ENCODE measurements at places on chromosomes 2 and 18. TPM values are rescaled to one million over a fixed set of nuclear protein-coding genes. Genes with fewer than 3 reads are reported as not detected.

Gene POMC
- total RNA-seq = not detected

Gene BCL2
- total RNA-seq = 1.0 TPM

Gene RIF1
- 22.8 TPM for total RNA-seq

Gene TSPYL6
- not detected for total RNA-seq

Gene TFPI
- total RNA-seq = 23.5 TPM

Gene CAPN14
- total RNA-seq = 0.11 TPM

Gene DNAH7
- total RNA-seq = 0.24 TPM

Gene LAMA3
- 0.64 TPM for total RNA-seq

Gene ANKRD30B
- not detected for total RNA-seq

Gene ZNF514
- total RNA-seq = 6.1 TPM

Gene CYP26B1
- total RNA-seq = 0.21 TPM

DNA sequence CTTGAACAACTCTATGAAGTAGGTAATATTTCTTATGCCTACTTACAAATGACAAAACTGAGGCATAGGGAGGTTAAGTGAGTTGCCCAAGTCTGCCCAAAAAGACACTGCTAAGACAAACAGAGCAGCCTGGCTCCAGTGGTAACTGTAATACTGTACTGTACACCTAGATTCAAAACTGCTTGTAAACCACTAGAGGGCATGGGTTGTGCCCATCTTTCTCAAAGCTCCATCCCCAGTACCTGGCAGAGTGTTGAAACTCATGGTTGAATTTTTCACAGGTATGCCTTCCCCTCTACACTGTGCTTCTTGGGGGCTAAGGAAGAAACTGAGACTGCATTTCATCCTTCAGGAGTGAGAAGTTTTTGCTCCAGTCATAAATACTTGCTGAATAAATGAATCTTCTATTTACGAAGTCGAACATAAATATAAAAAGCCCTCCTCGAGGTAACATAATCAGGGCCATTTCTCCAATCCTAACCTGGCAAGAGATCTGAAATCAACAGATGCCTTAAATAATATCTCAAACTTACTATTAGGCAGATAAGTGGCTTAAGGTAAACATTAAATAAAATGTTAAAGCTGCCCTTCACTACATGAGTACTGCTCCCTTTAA is 2.0 kb downstream of the PPP4R1 start:
- DNase-seq = peak; percentile 50

DNA sequence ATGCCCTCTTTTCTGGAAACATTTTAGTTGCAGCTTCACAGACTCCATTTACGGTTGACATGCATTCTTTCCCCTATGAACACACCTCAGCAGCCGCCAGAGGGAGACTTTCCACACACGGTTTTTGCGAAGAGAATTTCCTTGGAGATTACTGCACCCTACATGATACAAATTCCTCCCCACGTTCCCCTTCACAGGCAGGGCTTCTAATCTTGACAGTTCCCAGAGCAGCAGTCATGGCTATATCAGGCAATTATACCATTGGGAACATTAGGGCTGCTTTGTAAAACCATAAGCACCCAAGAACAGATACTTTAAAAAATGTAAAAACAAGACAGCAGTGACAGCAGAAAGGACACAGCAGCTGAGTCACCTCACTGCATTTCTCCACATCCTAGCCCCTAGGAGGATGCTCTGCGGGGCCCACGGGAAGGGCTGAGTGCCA is 253.8 kb downstream of the TGIF1 start:
- DNase-seq = peak; percentile 57

DNA sequence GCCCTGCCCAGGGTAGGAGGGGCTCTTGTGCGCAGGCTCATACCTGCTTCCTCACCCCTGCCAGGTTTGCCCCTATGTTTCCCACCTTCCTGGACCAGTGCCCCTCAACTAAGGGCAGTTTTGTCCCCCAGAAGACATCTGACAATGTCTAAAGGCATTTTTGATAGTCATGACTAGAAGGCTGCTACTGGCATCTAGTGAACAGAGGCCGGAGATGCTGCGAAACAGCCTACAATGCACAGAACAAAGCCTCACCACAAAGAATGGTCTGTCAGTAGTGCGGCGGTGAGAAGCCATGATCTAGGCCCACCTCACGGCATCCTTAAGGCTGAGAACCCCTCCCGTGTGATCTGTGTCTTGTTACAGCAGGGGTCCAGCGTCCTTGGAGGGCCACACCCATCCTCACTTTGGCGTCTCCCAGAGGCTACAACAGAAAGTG is 96.0 kb downstream of the TMEM17 start:
- no peak for DNase-seq

GRCh38 chr2:20398956-20399567 is 47.8 kb upstream of the RHOB start:
- peak; percentile 48 for DNase-seq

DNA sequence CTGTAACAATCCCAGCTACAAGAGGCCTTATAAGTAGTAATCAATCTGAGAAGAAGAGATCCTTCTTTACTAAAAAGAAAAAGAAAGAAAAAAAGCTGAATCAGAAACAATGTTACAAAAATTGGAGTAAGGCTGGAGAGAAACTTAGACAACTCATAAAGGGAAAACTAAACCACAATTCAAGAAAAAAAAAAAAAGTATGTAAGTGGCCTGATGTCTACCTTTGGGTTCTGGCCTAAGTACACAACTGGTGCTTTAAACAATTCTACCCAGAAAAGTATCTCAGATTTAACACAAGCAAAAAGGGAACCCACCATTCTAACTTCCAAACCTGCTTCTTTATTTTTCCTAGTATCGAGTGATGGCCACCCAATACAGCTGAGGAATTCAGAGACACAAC is 45.3 kb downstream of the ZNF521 start:
- no peak for DNase-seq

- no peak for DNase-seq
Measured at GRCh38 chr2:11466307-11467128, 557 bp upstream of the E2F6 start.

GRCh38 chr2:48175254-48175653 is 269.0 kb upstream of the FBXO11 start:
- DNase-seq = peak; percentile 77

GRCh38 chr2:29334706-29335105 is 219.5 kb downstream of the CLIP4 start:
- DNase-seq = no peak

GRCh38 chr18:47985866-47986265 is 55.4 kb upstream of the SMAD2 start:
- no peak for DNase-seq

- peak; percentile 49 for DNase-seq
Measured at GRCh38 chr2:135875491-135876065, 665 bp downstream of the MCM6 start.

GRCh38 chr2:219461047-219461514 is 26.4 kb downstream of the SPEG start:
- DNase-seq = peak; percentile 8

DNA sequence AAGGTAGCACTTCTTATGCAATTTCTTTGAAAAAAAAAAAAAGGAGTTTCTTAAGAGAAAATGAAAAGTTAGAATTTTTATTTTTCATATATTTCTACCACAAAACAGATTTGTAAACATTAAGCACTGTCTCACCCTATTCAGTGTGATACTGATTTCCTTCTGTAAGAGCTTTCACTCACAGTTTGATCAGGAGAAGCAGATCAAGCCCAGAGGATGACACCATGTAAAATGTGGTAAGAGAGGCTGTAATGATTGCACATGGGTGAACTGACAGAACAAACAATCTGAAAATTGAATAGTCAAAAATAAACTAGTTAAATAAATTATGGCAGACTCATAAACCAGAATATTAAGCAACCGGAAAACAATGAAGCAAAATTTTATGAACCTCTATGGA is 54.5 kb downstream of the MEMO1 start:
- DNase-seq = no peak

GRCh38 chr2:215366440-215367032 is 54.7 kb downstream of the ATIC start:
- no peak for DNase-seq

DNA sequence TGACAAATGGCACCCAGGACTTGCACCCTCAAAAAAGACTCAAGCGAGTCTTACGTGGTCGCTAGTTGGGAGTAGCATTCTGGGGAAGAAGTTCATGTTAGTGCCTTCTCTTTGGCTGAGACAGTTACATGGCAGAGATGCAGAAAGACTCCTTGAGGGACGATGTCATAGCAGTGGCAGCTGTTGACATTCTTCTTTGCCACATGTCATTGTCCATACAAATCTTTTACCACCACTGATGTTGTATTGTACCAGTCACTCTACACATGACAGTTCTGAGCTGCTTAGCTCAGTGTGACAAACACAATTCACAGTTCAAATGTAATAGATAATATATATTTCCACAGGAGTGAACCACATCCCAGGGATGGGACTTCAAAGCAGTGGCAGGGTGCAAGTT is 197.1 kb downstream of the TCF4 start:
- no peak for DNase-seq

- peak; percentile 55 for DNase-seq
Measured at GRCh38 chr18:80252136-80252535, 4.8 kb upstream of the PARD6G start.

- DNase-seq = peak; percentile 2
Measured at GRCh38 chr18:46411867-46412690, 244.9 kb downstream of the LOXHD1 start.

GRCh38 chr2:214560176-214560575 is 149.3 kb downstream of the VWC2L start:
- no peak for DNase-seq

GRCh38 chr18:11149441-11150270 is at the start of gene PIEZO2:
Gene PIEZO2 (minus strand): TSS chr18:11149569. CDS start chr18:11148588, 981 bp downstream.
- no peak for DNase-seq

- DNase-seq = no peak
Measured at GRCh38 chr2:201600906-201601305, 42.4 kb downstream of the TMEM237 start.

GRCh38 chr2:187297801-187298200 is 150.3 kb downstream of the CALCRL start:
- no peak for DNase-seq

Data from HFFc6 (cell line).